ENCODE measurements at places on chromosomes 1 and 21.

DNA sequence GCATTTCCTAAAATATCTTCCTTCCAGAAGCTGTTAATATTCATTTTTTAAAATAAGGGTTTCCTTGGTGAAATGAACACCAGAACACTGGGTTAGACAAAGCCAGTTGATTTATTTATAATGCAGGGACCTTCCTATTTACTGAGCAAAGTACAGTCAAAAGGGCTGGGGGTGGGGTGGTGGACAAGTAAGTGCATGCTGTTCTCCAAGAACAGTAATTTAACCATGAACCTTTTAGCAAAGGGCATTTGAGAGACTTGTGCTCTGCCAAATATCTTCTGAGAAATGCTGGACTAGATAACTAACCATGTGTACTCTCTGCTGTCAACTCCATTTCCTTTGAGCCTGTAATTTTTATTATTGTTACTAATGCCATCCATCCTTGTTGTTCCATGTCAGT is 100.2 kb downstream of the OMA1 start:
- no peak for DNase-seq

- DNase-seq, result no peak
Measured at GRCh38 chr1:184569106-184569505, 182.3 kb downstream of the C1orf21 start.

DNA sequence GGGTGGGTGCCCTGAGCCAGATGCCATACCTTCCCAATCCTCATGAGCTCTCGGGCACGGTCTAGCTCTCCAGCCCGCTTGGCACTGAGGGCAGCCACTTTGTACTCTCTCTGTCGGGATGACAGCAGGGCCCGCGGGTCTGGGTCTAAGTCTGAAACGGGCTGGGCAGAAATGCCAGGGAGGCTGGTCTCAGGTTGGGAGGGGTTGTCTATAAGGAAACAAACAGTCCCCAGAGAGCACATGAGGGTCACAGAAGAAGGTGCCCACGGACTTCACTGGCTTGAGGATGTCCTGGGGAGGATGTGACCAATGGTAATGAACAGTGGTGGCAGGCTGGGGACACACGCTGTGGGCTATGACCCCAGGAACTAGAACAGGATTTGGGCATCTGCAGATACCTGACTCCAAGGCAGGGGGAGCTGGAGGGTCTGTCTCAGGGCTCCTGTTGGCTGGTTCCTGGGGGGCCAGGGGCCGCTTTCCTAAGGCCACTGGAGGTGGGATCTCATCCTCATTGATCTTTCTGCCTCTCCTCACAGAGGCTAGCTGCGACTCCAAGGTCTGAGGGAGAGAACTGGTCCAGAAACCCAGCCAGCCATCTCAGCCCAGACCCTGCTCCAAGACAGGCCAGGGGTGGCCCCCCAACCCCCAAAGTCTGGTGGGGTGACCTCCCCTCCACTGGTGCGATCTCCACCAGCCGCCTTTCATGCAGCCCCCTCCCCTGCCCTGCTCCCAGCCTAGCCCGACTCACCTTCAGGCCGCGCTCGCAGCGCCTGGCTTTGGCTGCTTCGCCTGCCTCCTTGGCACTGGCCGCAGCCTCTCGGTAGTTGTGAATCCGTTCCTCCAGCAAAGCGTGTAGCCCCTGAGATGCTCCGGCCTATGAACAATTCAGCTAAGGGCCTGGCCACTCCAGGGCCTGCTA is 6.1 kb downstream of the CC2D1B start:
- no peak for DNase-seq

DNA sequence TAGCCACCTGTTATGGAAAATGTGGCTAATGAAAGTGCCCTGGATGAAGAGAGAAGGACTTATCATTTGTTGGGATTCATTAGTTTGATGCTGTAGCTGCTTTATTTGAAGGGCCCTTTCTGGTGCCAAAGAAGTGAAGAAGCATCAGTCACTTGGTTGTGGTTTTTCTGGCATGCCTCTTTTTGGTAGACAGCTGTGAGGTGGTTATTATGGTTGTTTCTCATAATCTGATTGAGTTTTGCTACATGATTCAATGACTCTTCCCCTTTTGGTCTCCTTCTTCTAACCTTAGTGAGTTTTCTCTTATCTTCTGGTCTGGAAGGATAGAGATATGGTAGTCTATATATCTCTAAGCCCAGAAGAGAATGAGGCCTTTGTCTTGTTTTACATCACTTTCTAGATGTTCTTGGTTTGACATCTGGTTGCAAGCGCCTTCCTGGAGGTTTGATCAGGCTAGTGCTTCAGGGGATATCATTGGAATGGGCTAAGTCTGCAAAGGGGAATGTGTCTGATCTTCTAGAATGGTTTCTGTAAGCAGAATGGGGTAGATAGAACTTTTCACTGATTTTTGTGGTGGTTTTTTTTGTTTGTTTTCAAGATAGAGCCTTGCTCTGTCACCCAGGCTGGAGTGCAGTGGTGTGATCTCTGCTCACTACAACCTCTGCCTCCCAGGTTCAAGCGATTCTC is 26.0 kb downstream of the ARID1A start:
- DNase-seq, result no peak

- no peak for DNase-seq
Measured at GRCh38 chr21:27776925-27777553, 810.2 kb upstream of the ADAMTS5 start.

DNA sequence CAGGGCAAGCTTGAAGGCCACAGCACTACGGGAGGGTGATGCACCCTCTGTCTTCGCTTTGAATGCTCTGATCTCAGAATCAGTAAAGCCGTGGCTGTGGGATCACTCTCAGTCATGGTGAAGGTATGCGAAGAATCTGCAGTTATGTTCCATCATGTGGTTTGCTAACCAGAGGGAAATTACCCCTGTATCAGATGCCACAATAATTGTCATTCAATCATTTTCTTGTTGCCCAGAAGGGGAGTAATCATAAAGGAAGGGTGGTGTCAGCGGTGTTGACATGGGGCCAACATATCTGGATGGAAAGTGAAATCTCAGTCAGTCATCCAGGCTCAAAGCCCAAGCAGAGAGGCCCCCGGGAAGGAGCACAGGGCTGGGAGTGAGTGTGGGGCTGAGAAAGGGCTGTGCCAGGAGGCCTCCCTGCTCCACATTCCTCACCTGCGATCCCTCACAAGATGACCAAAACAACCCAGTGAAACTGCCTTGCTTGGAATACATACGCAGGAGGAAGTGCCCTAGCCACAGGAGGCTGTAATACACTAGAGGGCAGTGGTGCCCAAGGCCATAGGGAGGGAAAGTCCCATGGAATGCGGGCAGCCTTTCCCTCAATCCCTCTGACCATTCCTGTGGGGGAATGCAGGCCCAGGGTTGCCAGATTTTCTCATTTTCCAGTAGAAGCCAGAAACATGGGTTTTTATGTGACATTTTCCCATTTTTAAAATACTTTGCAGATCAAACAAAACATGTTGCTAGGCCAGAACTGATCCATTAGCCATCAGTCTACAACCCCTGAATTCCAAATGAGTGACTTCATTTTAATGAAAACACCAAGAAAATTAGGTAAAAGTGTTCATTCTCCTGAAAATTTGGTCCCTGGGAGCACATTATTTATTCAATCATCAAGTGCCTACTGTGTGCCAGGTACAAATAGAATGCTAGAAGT is 95.7 kb upstream of the VANGL1 start:
- no peak for DNase-seq

GRCh38 chr1:25039229-25039628 is 109.2 kb upstream of the RUNX3 start:
- DNase-seq, result no peak

DNA sequence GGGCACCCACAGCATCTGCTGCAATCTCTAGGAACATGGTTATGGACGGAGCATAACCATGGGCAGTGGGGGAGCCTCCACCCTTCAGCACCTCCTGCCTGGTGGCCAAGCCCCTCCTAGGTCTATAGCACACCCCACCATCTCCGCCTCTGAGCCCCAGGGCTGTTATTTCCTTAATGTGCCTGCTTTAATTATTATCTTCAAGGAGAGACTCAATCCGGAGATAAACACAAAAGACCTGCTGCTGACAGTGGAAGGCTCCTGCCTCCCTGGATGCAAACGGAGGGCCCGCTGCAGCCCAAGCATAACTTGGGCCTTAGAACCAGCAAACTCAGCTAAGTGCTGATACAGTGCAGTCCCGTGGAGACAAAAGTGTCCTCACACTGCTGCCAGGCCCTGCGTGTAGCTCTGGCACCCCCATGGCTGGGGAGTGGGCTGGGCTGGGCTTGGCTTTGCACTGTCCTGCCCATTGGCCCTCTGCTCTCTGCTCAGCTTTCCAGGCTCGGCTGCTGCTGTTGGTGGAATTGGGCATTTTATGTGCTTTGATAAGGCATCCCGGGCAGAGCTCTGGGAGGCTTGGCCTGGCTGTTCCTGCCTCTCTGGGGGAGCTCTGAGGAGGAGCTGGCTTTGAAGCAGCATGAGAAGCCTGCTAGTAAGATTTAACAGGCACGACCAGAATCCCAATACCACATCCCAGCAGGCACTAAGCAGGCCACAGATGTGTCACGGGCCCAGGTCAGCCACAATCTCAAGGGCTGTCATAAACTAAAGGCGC is 620.2 kb downstream of the PTPRU start:
- DNase-seq, result no peak

DNA sequence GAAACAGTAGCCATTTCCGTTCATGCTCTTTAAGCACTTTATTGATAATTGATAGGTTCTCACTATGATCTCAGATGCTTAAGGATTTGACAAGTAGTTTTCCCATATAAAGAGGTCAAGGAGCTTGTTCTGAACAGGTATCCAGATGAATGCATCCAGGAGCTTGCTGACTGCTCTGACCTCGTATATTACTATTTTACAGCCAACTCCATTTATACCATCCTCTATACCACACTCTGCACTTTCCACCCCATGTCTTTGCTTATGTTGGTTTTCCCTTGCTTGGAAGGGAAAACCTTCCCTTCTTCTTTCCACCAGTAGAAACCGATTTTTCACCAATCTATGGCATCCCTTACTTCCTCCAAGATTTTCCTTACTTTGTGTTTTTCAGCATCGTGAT is 107.2 kb downstream of the LHX9 start:
- no peak for DNase-seq

DNA sequence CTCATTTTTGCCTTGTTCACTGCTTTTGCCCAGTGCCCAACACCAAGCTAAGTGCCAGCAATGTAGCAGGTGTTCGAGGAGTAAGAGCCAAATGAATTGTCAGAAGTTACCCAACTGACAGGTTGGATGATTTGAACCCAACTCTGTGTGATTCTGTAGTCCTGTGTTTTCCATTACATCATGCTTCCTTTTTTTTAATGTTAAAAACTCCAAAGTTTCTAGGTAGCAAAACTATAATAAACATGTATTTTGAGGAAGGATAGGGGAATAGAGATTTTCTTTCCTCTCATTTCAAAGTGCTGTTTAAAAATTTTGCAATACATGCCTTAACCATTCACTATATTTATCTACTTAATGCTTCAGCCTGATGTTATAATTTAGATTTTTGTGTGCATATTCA is 34.1 kb downstream of the BCL9 start:
- no peak for DNase-seq

GRCh38 chr1:150511551-150511950 is 3.6 kb downstream of the ECM1 start:
- DNase-seq, result no peak

DNA sequence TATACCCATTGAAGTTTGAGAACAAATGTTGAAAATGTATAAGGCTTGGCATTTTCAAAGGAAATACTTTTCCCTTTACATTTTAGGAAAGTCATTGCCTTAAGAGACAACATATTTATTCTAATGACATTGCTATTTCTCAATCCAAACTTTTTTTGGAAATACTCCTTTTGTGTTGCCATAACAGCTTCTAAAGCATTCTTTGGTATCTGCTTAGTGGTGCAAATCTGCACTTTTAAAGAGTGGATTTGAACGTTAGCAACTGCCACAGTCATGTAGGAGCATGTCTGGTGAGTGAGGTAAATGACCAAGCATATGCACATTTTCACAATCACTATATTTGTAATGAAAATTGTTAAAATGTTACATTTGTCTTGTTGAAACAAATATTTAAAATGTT is 124.4 kb upstream of the GORAB start:
- no peak for DNase-seq

- no peak for DNase-seq
Measured at GRCh38 chr1:116737020-116737854, 17.0 kb upstream of the CD2 start.

DNA sequence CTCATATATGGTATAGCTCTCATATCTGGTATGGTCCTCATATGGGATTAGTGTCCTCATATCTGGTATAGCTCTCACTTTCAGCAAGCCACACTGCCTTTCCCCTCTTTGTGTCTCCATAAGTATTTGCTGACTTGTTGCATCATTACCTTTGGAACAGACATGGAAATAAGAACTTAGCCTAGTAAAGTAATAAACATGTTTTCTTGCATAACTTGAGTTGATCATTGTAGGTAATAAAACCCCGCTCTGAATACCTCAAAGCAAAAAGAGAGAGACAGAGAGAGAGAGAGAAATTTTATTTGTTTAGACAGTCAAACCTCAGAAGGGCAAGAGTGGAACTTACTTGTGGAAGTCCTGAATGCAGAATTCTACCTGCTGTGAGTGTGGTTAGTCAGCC is 170.3 kb downstream of the GREM2 start:
- DNase-seq, result no peak

DNA sequence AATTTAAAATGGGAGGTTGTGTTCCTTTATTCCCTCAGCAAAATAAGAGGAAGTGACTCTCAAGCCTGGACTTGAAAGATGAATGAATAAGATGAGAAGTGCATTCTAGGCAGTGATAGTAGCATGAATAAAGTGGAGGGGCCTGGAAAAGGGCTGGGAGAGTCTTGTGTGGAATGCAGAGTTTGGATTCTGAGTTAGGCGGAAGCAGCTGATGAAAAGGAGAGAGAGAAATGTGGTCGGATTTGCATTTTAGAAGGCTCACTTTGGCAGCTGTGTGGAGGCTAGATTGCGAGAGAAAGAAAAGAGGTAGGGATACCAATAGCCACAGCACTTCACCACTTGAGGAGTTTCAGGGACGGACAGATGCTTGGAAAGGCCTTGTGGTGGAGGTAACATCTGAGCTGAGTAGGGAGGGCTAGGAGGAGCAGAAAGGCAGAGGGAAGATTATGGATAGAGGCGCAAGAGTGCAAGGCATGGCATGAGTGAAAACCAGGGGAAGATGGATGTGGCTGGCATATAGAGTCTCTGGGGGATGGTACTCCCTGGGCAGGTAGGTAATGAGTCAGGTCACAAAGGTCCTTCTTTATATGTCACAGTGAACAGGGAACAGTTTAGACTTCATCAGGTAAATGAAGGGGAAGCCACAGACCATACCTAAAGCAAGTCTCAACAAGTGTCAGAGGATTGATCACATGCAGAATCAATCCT is 59.6 kb downstream of the ST3GAL3 start:
- DNase-seq, result no peak

GRCh38 chr1:173212952-173213491 is 5.9 kb upstream of the TNFSF4 start:
- no peak for DNase-seq
